Esophagus mucosa (tissue), 1 donor: ENCODE measurements at places on chromosomes 11 and 22.

GRCh38 chr22:47269516-47270088 is 507.2 kb downstream of the TBC1D22A start:
- no peak for ATAC-seq

GRCh38 chr22:37218771-37219411 is 6.6 kb upstream of the SSTR3 start:
- peak; percentile 53 for ATAC-seq

DNA sequence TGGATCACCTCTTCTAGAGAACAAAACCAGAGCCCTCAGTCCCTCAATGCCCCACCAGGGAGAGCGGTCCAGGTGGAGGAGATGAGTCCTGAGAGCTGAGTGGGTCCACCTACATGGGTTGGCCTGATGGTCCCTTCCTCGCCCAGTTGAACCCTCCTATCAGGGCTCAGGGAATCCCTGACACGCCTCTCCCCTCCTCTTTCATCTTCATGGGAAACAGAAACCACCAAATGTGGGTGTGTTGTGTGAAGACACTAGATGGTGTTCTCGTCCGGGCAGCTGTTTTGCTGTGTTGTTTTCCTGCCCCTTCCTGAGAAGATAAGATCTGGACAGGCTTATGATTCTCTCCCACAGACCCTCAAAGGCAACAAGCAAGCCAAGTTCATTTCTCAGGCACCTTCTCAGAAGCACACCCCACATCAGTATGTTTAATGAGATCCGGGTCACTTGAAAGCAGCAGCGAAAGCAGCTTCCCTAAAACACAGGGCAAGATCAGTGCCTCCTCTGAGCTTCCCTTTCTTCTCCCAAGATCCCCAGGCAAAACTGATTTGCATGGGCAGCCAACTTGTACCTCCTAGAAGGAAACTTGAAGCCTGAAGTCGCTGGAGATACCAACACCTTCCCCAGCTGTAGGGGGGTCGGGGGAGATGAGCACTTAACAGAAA is 35.3 kb upstream of the POU2AF1 start:
- ATAC-seq: no peak

DNA sequence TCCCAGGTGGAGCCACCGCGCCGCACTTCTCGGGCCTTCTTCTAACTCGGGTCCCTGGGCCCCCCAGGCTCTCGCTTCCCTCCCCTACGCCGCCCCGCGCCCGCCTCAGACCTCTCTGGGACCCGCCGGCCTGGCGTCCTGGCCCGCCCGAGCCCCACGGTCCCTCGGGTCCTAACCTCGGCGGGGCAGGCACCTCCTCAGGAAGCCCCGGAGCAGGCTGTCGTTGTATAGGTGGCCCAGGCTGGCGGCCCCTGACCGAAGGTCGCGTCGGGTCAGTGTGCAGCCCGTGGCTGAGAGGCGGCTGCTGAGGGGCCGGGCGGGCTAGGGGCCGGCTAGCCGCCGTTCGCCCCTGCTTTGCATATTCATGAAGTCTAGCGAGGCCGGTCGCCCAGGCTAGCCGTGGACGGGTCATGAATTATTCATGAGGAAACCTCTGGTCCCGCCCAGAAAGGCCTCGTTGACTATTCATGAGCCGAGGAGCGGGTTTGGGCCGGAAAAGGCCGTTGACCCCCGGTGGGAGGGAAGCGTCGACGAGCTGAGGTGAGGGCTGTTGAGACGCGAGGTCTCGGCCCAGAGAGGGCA is at the start of gene HORMAD2:
Gene HORMAD2 (plus strand): TSS at position 513 of the 582 bp plus-strand sequence. CDS start 13,489 bp downstream, outside the sequence.
- peak; percentile 29 for ATAC-seq

GRCh38 chr11:132177106-132177505 is 806.7 kb downstream of the NTM start:
- no peak for ATAC-seq

- ATAC-seq: no peak
Measured at GRCh38 chr11:37370817-37371216, 772.8 kb upstream of the RAG2 start.

DNA sequence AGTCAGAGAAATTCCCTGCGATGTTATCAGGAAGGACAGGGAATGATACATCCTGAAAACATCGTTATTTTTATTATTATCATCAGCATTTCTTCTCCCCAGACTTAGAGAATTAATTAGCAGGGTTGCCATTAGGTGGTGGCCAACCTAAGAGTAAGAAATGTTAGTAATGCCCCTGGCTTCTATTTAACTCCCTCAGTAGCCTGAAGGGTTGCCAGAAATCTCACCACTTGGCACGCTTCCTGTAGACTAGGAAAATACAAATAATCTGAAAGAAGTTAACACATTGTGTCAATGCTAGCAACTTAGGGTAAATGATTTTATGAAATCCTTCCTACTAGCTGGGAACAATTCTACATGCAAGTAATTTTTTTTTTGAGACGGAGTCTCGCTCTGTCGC is 45.5 kb downstream of the ENDOD1 start:
- ATAC-seq: no peak

- ATAC-seq: peak; percentile 17
Measured at GRCh38 chr22:20446383-20446970, 8.9 kb upstream of the SCARF2 start.

GRCh38 chr11:37390576-37391083 is 792.6 kb upstream of the RAG2 start:
- ATAC-seq: no peak
